Ureter (tissue), 1 donor: ENCODE measurements at places on chromosomes 4 and X.

DNA sequence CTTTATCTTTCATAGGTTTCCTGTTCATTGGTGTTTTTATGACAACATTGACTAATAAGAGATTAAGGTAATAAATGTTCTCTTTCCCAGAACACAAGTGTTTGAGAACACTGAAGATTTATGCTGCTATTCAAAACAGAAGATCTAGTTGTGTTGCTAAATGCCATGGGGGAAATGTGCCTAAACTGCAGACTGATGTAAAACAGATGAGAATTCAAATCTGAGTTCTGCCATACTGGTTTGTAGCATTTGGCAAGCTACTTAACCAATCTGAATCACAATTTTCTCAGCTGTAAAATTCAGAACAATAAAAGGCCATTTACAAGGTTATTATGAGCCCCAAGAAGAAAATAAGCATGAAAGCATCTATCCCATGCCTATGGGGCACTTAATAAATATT, 2.3 kb downstream of the SLC10A6 start:
- no peak for DNase-seq

GRCh38 chr4:119655111-119655837, 26.7 kb upstream of the PDE5A start:
- DNase-seq, result no peak

- DNase-seq, result no peak
These were observed 233.8 kb downstream of the FSTL5 start for GRCh38 chr4:161929956-161930355.

GRCh38 chr4:185213877-185214276, 4.5 kb downstream of the SNX25 start:
- DNase-seq, result no peak

- no peak for DNase-seq
These were observed 178.7 kb downstream of the FBXW7 start for GRCh38 chr4:152357206-152357605.

GRCh38 chrX:42934020-42934726, 156.2 kb upstream of the PPP1R2C start:
- no peak for DNase-seq

DNA sequence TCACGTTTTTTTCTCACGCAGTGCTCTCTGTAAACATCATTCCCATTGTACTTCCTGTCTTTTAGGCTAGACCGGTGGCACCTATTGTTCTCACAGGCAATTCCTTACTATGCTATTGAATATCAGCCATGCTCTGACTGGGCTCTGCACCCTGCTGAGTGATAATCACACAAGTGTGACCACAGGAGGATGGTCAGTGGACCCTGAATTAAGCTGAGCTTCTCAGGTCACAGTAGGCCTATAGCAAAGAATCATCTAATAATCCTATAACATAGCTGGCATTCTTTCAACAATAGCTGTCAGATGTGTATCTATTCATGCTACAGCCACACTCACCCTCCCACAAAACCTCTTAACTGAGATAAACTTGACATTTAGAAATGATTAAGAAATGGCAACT, 2399.8 kb upstream of the TENM3 start:
- DNase-seq, result no peak

DNA sequence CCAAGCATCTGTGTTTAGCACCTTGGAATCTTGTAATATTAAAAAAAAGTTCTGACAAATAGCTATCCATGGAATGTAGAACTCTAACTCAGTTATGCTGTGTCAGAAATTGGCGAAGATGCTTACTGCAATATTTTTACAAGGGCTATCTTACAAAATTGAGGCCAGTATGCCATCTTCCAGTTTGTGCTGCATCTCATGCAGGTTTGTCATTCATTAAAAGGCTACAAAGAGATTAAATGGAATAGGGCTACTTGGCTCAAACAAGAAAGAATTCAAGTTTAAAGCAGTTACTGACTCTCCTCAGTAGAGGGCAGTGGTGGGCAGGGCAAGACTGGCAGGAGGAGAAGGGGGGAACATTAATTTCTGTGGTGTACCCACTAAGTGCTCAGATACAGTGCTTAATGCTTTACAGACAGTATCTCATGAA, 66.5 kb downstream of the SHROOM4 start:
- DNase-seq, result no peak

GRCh38 chr4:147923381-147923780, 191.5 kb downstream of the ARHGAP10 start:
- no peak for DNase-seq

DNA sequence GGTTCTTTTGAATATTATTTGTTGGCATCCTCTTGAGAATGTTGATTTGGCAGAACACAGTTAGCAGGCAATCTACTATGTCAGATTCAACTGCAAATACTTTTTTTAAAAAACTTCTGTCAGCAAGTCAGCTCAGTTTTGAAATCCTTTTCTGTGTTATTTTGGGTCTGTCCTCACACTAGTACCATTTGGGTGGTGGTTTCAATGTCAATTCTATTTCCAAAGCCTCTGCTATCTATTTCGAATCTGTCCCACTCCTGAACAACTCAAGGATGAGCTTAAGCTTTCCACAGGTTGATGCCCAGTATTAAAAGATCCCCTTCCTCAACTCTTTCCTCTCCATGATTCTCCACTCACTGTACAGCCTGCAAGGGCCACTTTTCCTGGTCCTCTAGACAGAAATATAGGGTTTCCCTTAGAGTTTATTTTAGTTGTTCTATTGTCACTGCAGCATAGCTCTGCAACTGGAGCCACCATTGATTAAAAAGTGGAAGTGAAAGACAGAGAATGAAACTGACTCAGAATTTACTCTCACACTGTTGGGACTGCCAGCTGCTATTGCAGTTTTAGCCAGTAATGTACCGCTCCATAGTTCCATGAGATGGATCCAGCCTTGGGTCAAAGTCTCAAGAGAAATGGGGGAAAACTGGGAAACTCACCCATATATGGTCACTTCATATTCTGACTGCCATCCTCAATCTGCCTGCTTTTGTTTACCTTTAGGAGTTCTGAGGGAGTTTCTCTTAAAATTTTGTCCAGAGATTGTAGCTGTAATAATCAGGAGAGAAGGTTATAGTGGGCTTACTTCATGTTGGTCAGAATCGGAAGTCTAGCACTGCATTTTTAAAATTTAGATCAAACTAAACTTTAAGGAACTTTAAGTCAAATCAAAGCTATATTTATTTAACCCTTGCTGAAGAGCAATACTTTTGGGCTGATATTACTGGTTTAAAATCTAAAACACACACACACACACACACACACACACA, 14.6 kb downstream of the HDX start:
- no peak for DNase-seq

DNA sequence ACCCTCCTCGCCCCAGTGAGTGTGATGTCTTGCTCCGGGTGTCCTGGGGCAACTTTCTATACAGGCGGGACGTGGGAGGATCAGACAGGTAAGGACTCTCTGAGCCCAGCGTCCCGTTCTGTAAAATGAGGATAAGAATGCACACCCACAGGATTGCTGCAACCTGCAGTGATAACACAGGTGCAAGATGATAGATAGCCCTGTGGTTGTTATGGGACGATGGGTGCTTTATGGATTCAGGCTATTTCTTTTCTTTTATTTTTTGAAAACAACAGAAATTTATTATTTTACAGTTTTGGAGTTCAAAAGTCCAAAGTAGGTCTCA, 28.6 kb downstream of the BEX3 start:
- DNase-seq, result no peak

DNA sequence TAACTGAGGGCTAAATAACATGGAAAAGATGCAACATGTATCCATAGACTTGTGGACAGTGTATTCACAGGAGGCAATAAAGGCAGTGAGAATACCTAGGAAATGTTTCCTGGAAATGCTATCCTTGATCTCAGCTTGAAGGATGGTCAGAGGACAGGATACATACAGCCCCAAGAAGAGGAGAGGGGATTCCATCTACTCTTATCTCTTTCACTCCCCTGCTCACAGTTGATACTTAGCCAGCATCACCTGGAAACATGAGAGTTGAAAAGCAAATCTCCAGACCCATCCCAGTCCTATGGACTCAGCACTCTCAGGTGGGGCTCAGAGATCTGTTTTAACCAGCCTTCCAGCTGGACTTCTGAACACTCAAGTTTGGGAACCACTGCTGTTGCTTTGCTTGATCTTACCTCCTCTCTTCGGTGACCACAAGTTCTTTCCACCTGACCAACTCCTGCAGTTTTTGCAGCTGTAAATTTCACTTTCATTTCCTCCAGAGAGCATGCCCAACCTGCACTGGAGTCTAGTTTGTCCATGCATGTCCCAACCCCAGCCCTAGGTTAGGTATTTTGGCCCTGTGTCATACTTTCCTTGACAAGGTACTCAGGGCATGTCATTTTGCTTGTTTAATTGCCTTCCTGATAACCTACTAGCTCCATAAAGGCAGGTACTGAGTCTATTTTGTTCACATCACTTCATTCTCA, 10.4 kb downstream of the RELL1 start:
- DNase-seq, result no peak

GRCh38 chrX:108664701-108665100, 71.7 kb downstream of the IRS4 start:
- DNase-seq, result no peak

- no peak for DNase-seq
These were observed 35.0 kb downstream of the QDPR start for GRCh38 chr4:17476853-17477252.

DNA sequence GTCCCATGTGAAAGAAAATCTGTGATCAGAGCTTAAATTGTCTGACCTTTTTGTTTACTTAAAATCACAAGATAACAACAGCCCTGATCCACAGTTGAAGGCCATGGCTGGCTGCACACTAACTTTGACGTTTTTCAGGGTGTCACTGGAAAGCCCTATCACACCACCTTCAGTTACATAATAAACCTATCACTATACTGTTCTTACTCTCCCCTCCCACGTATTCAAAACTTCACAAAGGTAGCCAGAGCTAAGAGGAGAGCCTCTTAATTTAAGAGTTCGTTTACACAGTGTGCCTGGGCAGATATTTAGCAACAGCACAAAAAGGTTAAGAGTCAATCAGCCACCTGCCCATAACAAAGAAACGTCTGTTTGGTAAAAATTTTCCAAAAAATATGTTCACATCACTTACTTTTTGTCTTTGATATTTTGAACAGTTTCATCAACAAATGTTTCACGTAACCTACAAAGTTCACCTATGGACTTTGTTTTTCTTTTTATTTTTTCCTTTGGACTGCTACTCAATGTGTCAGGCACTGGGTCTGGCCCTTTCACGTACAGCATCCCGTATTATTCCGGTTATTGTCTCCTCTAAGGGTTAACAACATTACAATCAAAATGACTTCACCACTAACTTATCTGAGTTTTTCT, 25.0 kb downstream of the RFC1 start:
- DNase-seq, result no peak

- no peak for DNase-seq
These were observed 55.9 kb upstream of the LEF1 start for GRCh38 chr4:108224611-108225053.

DNA sequence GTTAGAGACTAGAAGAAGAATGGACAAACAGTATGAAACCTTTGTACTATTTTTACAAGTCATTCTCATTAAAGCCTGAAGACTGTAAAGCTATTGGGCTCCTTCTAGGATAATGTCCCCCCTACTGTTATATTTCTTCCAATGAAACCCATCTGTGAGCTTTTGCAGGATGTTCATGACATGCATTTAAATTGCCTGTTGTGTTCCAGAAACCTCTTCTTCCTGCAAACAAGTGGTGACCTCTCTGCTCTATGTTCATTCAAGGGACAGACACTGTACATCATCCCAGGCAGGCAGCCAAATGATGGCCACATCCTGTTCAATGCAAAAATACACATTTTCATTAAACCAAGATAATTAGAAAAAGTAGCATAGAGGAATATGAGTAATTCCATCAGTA, 128.0 kb downstream of the C4orf33 start:
- no peak for DNase-seq

DNA sequence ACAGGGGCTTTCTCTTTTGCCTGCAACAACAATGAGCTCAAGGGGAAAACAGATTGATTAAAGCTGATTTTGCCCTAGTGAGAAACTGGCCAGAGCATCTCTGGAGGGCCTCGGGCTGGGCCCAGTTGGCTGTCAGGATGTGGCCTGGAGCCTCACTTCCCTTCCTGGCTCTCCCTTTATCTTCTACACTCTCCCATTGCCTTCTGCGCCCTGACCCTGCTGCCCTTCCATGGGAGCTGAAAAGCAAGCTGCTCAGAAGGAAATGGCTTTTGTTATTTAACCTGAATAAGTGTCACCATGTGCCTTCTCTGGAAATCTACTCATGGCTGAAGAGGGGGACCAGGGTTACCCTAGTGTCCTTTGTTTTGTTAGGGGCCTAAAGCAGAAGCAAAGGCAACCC, 43.8 kb downstream of the NHSL2 start:
- DNase-seq, result no peak

DNA sequence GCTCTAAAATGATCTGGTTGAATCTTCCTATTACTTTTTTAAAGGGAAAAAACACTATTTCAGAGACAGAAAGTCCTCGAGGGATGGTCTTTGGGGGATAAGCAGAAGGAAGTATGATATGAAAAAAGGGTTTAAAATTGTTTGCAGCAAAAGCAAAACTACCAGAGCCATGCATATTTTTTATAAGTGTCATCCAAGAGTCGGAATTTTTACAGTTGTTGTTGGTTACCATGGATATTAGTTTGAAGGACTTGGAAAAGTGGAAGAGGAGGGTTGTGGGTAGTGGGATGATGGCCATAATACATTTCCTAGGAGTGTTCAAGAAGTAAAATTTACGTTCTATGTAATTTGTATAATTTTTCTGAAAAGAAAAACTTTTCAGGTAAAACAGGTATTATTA, 134.4 kb downstream of the PCDH7 start:
- no peak for DNase-seq

GRCh38 chr4:153684182-153684970, at the start of gene TLR2:
TLR2 (plus strand) TSS chr4:153684280; CDS start chr4:153702908, 18,628 bp downstream.
- DNase-seq, result peak; percentile 71

- DNase-seq, result no peak
These were observed 40.4 kb downstream of the COL4A6 start for GRCh38 chrX:108397627-108398391.
